ENCODE measurements at places on chromosomes 3 and 15.

DNA sequence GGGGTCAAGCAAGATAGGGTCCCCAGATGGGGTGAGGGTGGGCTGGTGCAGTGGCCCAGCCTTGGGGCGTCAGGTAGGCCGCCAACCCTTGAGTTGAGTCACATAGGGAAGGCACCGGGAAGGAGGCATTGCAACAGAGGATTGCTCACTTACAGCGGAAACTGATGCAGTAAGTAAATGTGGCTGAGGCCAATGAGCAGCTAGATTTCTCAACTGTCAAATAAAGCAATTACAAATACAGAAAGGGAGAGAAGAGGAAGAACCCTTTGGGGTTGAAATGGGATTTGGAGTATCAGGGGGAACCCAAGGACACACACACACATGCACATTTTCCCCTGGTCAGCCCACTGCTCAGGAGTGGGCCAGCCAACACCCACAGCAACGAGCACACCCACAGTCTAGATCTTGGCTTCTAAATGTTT lies 44.0 kb downstream of the CHSY1 start:
- DNase-seq, result no peak

GRCh38 chr3:133328373-133328772 lies 71.5 kb upstream of the BFSP2 start:
- no peak for DNase-seq

- no peak for DNase-seq
These were observed 2.9 kb downstream of the SEMA3F start for GRCh38 chr3:50157827-50158529.

- DNase-seq, result no peak
These were observed 59.7 kb upstream of the NPHP3 start for GRCh38 chr3:132781922-132782321.

DNA sequence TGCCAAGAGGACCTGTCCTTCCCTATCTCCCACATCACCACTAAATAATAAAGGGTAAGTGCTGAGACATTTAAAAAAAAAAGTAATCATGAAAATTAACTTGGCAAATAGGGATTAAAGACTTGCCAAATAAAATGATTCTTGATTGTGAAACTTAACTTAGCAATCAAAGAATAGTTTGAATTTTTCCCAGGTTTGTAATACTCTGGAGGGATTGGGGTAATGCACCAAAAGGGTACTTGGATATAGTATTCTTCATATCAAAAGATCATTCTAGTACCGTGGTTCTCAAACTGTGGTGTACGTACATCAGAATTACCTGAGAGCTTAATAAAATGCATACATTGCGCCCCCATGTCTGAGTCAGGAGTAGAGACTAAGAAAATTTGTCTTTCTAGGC lies 28.5 kb downstream of the CALML4 start:
- DNase-seq, result no peak

DNA sequence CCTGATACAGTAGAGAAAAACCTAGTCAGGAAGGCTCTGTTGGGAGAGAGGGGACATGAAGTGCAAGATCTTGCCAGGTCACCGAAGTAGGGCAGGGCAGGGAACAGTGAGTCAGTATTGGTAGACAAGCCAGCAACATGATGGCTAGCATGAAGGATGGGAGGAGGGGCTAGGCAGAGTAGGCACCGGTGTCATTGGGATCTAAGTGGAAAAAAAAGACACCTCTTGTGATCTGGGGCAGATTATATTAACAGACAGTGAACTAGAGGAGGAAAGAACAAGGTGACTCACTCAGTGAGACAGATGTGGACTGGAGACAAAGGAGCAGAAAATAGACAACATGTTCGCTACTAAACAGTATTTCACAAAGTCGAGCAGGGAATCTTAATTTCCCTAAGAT lies 149.2 kb upstream of the SLC24A5 start:
- no peak for DNase-seq

DNA sequence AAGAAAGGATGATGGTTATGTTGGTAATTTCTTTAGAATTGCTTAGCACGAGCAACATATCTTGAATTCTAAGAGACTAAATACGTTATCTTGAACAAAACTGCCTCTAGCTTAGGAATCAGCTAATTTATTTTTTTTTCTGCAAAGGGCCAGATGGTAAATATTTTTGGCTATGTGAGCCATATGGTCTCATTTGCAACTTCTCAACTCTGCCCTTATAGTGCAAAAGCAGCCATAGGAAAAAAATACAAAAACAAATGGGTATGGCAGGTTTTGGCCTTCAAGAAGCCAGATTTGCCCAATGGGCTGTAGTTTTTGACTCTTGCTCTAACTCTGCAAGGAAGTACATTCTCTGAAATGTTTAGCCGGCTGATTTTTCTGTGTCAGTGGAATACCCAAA lies 11.9 kb downstream of the OXSM start:
- DNase-seq, result no peak

DNA sequence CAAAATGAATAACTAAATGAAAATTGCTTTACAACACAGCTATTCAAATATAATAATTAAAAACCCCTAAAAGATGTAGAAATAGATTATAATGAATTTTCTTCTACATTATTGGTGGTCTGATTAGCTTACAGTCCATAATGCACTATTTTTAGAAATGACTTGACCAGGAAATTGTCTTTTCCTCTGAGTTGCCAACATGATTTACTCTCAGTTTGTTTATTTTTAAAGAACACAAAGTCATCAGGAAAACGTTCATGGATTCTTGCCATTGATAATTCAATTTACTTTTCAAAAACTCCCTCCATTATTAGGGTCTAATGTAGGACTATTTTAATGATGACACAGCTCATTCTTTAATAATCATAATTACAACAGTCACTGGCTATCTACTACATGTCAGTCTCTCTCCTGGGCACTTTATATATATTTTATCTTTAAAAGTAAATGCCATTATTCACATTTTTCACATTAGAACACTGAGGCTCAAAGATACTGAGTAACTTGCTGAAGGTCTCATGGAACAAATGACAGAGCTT lies 1.1 kb downstream of the TM4SF18 start:
- no peak for DNase-seq

GRCh38 chr3:159881828-159882309 lies 106.8 kb upstream of the IL12A start:
- no peak for DNase-seq

DNA sequence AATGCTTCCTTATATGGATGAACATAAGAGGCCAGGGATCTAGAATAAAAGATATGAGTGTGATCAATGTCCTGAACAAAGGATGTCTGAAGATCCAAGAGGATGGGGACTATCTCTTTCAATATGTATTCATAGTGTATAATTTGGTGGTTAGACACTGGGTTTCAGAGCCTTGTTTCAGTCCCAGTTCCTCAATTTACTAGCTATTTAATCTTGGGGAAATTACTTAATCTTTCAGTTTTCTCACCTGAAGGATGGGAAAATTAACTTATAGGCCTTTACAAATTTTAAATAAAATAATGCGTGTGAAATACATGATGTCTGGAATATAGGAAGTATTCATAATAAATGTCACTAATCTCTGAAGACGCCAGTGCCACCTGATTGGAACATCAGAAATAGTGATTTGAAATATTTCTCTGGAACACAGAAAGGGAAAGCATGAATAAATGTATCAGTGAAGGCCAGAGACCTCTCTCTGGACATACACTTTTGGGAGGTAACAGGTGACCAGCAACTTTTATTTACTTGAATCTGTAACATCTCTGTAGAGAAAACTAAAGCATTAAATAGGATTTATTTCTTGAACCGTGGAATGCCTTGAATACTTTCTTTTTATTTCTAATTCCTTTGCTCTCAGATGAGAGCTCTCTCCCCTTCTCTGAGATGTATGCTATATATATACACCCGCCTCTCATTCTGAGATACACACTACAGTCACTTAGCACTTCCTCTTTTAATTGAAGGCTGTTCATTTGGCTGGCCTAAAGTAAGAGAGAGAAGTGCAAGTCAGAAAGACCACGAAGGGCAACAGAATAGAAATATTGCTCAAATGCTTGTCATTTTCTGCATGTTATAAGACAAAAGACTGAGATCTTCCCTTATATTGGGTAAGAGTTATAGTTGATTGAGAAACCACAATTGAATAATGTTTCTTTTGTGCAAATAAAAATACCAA lies 407.1 kb downstream of the LSAMP start:
- no peak for DNase-seq

- no peak for DNase-seq
These were observed 14.6 kb downstream of the PRR20G start for GRCh38 chr3:127273206-127273605.

DNA sequence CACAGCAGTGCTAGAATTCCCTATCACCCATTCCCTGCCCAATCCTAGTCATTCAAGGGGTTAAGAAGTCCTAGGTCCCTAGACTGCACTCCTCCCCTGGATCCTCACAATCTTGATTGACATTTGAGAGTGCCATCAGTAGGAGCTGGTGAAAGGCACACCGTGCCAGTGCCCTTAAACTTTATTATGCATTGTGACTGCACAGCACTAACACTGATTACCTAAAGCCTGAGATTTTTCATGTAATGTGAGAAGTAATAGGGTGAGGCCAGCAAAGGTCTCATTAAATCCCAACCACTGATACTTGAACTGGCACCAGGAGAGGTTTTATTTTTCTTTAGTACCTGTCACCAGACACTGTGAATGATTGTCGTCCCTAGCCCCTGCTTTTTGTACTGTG lies 16.3 kb downstream of the GXYLT2 start:
- peak; percentile 55 for DNase-seq

DNA sequence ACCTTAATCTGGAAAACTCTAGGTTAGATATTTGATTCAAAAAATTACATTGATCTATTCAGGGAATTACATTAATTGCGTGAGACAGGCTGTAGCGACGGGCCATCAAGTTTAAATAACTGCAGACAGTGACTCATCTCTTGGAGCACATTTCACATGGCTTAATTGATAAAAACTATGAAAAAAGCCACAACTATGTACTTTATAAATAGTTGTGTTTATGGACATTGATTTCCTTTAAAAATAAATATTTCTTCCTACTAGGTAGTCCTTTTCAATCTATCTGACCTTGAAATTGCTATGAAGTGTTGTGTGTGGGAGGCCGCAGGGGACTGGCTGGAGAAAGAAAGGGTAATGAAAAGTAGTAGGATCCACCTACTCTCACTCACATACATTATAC lies 157.8 kb downstream of the IL1RAP start:
- DNase-seq, result no peak

DNA sequence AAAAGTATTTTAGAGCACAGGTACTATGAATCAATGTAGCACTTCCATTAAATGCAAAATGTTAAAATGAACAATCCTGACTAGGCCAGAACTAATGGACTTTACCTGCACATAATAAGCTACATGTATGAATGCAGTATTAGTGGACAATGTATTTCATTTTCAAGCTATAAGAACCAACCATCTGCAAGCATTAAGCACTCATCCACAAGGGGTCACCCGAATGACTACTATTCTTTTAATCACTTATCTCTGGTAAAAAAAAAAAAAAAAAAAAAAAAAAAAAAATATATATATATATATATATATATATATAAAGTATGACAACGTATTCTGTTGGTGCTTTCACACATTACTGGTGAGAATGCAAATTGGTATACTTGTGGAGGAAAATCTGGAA lies 7.2 kb downstream of the HERC1 start:
- no peak for DNase-seq
